Activated CD8-positive, alpha-beta T cell treated with anti-CD3 and anti-CD28 coated beads for 36 hours (primary cell): ENCODE measurements at places on chromosomes 11 and 22.

DNA sequence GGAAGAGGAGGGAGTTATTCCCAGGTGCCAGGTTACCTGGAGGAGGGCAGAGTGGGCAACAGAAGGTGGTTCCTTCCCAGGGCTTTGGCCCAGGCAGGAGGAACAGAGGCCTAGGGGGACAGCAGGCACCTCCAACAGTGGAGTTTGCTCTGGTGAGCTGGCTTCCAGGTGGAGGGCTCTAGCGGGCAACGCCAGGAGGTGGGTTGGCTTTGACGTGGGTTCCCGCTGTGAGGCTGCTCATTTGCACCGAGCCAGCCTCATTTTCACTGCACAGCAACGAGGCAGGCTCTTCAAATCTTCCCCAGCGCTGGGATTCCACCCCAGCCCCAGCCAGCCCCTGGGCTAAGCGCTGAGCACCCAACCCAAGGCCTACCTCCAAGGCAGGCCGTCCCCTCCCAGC is 8.1 kb downstream of the IGSF9B start:
- H3K4me1 ChIP-seq = peaks cover 77% of the 10 kb centered on the region
- DNase-seq = peak; percentile 38
- H3K27me3 ChIP-seq = no peaks in the 10 kb centered on the region
- H3K27ac ChIP-seq = peak overlapping the region; percentile 75
- H3K4me3 ChIP-seq = peak overlapping the region; percentile 81

DNA sequence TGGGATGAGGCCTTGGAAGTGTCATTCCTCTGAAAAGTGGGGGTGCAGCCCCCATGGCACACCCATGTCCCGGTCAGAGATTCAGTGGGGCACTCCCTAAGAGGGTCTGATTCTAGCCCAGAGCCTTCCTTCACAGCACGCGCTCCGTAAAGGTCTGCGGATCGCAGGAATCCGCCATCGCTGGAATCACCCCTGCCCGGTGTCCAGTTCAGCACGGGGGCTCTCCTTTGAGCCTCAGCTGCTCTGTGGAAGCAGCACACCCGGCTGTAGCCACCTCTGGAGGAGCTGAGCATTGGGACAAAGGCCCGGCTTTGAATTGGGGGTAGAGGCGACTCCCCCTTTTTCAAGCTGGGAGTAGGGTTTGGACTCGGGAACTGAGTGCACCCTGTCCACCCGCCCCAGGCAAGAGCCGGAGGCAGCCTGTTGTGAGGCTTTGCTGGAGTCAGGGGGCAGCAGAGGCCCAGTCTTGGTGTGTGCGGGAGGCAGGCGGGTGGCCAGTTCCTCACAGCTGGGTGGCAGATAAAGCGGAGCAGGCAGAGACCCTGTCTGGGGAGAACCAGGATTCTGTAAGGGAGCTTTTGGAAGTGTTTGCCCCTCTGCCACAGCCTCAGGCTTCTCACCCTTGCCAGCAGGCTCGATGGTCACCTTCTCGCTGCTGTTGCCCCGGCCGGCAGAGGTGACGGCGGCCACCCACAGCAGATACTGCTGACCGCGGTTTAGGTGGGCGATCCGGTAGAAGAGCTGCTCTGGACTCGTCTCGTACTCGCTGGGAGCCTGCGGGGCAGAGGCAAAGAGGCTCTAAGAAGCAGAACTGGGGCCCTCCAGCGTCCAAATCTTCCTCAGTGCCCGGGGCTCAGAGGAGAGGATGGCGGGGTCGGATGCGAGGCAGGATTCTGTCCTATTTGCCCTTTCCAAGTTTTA is 115.9 kb downstream of the CEP164 start:
- H3K4me3 ChIP-seq = no peak overlapping the region
- no peak overlapping the region for H3K27ac ChIP-seq
- H3K27me3 ChIP-seq = peaks cover 5% of the 10 kb centered on the region
- peak; percentile 25 for DNase-seq
- no peaks in the 10 kb centered on the region for H3K4me1 ChIP-seq

GRCh38 chr11:92500453-92500852 is 275.8 kb downstream of the FAT3 start:
- H3K27ac ChIP-seq = no peak overlapping the region
- DNase-seq = no peak
- H3K27me3 ChIP-seq = no peaks in the 10 kb centered on the region
- H3K4me1 ChIP-seq = no peaks in the 10 kb centered on the region

- H3K4me3 ChIP-seq = no peak overlapping the region
- no peaks in the 10 kb centered on the region for H3K4me1 ChIP-seq
- H3K27me3 ChIP-seq = peaks cover 18% of the 10 kb centered on the region
- no peak overlapping the region for H3K27ac ChIP-seq
Measured at GRCh38 chr11:73260127-73260457, 12.0 kb upstream of the P2RY6 start.

GRCh38 chr11:70732881-70733196 is 334.5 kb downstream of the CTTN start:
- no peaks in the 10 kb centered on the region for H3K4me1 ChIP-seq
- no peaks in the 10 kb centered on the region for H3K36me3 ChIP-seq
- DNase-seq = no peak
- no peaks in the 10 kb centered on the region for H3K27me3 ChIP-seq
- H3K27ac ChIP-seq = no peak overlapping the region
